Fibroblast of skin of right quadriceps (primary cell): ENCODE measurements at places on chromosomes 12 and 14.

GRCh38 chr14:67444395-67444794 lies 32.4 kb upstream of the PLEK2 start:
- no peak for DNase-seq

DNA sequence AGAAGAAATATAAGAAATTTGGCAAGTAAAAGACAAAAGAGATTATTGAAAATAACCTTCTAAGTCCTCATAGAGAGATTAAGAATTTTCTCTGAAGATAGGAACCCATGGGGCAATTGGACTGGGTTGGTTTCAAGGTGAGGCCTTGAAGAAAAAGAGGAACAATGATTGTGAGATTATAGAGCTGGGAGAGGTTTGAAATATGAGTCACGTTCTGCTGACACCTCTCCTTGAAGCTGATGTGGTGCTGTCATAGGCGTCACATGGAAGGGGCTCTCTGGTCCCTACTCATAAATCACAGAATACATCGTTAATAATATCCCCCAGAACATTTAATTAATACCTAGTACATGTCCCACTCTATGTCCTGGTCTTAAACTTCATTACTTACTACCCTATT lies 227.6 kb upstream of the PDE3A start:
- DNase-seq, result no peak

GRCh38 chr14:63438065-63438757 lies 105.0 kb downstream of the PPP2R5E start:
- peak; percentile 94 for DNase-seq

DNA sequence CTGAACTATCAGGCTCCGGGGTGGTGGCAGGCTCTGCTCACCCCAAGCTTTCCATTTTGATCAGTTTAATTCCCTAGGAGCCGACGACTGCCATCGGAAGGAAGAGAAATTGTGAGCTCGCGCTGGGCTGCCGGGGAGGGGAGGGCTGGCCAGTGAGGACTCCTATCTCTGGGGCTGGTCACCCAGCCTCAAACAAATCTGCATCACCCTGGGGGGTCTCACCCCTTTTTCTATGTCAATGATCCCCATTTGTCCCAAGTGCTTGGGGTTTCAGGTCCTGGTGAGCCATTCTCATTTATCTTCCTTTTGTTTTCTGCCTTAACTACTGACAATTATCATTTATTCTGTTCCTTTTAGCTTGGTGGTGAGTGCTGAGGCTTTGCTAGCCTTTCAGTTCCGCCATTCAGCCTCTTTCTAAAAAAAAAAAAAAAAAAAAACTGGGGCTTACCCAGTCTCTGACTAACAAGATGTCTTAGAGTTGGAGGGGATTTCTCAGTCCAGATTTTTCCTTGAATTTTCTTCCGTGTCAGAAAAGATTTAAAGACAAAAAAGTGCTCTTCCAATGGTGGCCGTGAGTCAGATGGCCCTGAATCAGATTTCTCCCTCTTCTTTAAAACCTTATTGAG lies 22.8 kb upstream of the USP44 start:
- DNase-seq, result no peak

DNA sequence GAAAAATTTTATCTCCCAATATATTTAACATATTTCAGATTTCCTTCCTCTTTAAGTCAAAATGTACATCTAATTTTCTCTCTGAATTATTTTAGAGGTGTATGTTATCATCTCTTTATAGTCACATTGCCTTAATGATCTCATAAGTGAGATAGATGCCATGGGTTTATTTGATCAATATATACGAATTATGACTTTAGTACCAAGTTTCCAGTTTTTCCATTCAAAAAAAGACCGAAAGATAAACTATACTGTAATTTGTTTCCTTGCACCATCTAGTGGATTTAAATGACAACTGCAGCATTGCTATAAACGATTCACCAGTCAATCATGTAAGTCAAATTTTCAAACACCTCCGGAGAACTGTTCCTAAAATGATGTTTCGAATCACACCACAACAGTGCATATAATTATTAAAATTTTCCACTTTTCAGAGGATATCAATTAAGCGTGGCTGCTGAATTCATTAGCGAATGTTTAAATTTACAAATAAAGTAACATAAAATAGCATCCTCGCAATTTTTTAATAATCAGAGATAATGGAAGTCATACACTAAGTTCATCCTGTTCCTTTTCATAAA lies 419 bp upstream of the ATXN7L3B start:
- DNase-seq, result peak; percentile 66

DNA sequence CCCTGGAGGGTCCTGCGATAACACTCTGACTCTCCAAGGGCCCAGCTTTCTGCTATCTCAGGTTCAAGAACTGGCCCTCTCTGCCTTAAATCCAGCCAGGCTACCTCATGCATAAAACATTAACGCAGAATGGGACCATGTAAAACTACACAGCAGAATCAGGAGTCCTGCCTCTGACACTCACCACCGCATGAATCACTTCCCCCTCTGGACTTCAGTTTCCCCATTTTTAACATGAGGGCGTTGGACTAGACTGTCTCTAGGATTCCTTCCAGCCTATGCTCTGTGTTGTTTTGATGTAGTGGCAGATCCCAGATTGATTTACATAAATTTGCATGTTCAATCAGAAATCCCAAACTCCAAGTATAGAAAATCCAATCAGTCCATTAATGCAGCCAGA lies 3.3 kb downstream of the NCKAP5L start:
- DNase-seq, result peak; percentile 39
